Endodermal cell (in vitro differentiated cells): ENCODE measurements at places on chromosomes 12 and 14. TPM values are rescaled to one million over a fixed set of nuclear protein-coding genes. Genes with fewer than 3 reads are reported as not detected.

The HELB gene
- total RNA-seq: 11.0 and 11.2 TPM in 2 replicates

The BLOC1S1 gene
- 89.3 to 108 TPM (median 102 TPM) in 3 replicates for total RNA-seq

The TBX5 gene
- total RNA-seq: not detected in 2 replicates

The ERBB3 gene
- total RNA-seq: 37.2 to 45.7 TPM (median 43.4 TPM) in 3 replicates

The ITGB7 gene
- 1.4 and 1.8 TPM in 2 replicates for total RNA-seq

The FAM181A gene
- total RNA-seq: not detected in 3 replicates
